ENCODE measurements at places on chromosomes 13 and 19.

DNA sequence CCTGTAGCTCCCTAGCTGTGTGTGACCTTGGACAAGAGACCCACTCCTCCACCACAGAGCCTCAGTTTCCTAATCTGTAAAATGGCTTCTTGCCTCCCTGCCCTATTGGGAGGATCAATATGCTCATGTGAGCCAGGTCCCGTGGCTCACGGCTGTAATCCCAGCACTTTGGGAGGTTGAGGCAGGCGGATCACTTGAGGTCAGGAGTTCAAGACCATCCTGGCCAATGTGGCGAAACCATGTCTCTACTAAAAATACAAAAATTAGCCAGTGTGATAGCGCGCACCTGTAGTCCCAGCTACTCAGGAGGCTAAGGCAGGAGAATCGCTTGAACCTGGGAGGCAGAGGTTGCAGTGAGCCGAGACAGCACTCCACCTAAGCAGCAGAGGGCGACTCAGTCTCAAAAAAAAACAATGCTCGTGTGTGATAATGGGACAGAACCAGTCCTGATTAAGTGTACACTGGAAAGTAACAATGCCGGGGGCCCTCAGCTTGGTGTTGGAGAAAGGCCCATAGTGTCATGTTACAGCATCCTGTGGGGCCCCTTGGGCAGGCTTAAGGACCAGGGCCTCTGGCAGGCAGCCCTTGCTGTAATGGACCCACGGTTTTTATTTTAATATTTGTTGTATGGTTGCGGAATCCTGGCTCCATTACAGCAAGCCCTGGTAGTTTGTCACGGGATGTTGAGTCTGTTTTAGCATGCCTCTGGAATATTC is 6.8 kb downstream of the RPS11 start:
- peak; percentile 85 for DNase-seq

GRCh38 chr19:33436360-33437345 is 63.1 kb downstream of the CEBPG start:
- DNase-seq, result no peak

DNA sequence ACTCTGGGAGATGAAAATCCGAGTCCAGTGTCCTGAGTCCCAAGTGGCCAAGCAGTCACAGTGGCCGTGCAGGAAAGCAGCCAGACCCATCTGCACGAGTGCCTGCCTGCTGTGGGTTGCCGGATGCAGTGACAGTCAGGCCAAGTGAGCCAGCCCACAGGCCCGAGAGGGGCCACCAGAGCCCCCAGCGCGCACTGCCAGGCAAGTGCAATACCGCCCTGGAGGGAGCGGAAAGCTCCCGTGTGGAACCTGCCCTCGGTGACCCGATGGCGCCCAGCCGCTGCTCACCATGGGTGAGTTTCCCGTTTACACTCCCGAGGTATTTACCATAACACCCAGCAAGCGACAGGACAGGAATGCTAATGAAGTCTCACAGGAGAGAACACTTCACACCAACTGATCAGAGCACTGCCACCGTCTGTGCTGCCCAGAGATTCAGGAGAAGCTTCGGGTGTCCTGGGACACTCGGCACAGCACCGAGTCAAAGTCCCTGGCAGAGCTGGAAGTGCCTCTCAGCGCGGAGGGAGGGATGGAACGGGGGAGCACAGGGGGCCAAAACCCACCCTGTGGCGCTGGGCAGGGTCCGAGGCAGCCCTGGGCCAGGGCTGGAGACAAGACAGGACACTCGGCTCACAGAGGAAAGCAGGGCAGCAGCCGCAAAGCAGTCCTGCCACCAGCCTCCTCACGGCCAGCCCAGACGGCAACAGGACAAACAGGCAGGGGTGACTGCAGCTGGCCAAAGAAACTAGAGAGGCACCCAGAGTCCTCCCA is 21.3 kb upstream of the TINCR start:
- no peak for DNase-seq

DNA sequence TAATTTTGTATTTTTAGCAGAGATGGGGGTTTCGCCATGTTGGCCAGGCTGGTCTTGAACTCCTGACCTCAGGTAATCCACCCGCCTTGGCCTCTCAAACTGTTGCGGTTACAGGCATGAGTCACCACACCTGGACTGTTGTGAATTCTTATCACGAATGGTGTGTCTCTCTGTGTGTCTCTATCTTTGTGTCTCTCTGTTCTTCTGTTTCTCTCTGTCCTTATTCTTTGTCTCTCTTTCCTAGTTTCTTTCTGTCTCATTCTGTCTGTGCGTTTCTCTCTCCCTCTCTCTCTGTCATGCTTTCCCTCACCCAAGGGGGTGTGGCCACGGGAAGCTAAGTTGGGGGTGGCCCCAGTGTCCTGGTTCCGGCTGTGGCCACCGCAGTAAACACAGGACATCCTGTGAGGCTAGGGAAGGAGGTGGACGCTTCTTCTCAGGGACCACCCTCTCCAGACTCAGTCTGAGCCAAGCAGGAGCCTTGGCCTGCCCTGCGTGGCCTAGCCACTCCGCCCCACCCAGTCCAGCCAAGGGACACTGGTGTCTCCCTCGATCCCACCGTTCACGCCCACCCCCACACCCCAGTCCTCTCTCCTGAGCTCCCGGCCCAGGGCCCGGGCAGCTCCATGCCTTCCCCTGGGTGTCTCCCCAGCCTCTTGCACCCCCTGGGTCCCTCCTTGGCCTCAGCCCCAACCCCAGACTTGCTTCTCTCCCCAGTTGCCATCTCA is 3.9 kb upstream of the PRX start:
- DNase-seq, result no peak

- peak; percentile 56 for DNase-seq
Measured at GRCh38 chr13:28707629-28708427, 10.9 kb downstream of the SLC46A3 start.

DNA sequence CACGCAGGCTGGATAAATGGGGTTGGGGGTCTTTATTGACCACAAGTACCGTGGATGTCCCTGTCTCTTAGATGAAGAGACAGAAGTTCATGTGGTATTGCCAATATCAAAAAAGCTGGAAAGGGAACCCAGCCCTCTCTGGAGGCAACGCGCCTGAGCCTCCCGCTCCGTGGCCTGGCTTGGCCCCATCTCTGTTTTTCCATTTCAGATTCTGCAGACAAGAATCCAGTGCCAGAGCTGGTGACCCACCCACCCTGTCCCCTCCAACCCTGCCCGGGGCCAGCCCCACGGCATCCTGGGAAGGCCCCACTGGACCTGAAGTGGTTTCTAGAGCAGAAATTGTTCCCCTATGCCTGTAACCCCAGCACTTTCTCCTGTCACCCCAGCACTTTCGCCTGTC is 57.7 kb downstream of the PTPRS start:
- no peak for DNase-seq

GRCh38 chr13:101576455-101576854 is 124.0 kb downstream of the ITGBL1 start:
- DNase-seq, result no peak

GRCh38 chr19:19336597-19336996 is 16.0 kb downstream of the MAU2 start:
- no peak for DNase-seq

DNA sequence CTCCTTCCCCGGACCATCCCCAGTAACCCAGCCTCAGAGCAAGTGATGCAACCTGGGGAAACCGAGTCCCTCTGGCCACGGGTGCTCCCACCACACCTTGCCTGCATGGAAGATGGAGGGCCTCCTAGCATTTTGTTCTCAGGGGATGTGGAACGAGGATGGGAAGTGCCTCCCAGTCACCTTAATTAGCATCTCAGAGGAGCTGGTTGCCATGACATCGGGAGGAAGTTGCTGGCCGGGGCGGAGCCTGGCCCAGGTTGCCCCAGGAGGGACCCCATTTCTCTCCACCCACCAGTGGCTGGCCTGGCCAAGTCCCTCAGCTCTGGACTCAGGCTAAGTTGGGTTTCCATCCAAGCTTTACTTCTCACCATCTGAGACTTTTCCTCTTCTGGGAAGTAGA is 24.1 kb upstream of the PTPRS start:
- peak; percentile 32 for DNase-seq

GRCh38 chr13:113724780-113725315 is 34.2 kb upstream of the TMEM255B start:
- peak; percentile 92 for DNase-seq

DNA sequence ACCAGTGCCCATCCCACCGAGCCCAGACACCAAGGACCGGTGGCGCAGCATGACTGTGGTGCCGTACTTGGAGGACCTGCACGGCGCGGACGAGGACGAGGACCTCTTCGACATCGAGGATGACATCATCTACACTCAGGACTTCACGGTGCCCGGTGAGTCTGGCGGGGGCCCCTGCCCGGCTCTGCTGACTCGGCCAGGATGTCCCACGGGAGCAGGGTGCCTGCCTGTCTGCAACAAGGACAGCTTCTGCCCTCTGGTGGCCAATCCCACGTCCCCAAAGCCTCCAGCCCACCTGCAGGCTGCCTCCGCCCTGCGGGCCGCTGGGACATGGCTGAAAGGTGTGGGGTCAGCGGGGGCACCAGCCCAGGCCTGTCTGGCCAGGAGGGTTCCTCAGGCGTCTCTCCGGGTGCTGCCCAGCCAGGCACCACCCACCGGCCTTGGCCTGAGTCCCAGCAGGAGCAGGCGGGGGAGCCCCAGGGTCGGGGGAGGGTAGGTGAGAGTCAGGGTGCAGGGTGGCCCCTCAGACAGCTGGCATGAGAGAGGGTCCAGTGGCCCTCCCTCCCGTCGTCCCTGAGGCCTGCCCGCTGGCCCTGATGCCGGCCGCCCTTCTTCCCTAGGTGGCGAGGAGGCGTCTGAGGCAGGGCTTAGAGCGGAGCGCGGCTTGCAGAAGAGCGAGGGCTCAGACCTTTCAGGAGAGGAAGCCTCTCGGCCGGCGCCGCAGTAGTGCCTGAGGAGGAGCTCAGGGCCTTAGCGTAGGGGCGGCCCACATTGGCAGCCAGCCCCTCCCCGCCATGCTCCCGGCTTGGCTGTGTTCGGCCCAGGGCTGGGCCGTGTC is 14.6 kb downstream of the CBARP start:
- peak; percentile 45 for DNase-seq

DNA sequence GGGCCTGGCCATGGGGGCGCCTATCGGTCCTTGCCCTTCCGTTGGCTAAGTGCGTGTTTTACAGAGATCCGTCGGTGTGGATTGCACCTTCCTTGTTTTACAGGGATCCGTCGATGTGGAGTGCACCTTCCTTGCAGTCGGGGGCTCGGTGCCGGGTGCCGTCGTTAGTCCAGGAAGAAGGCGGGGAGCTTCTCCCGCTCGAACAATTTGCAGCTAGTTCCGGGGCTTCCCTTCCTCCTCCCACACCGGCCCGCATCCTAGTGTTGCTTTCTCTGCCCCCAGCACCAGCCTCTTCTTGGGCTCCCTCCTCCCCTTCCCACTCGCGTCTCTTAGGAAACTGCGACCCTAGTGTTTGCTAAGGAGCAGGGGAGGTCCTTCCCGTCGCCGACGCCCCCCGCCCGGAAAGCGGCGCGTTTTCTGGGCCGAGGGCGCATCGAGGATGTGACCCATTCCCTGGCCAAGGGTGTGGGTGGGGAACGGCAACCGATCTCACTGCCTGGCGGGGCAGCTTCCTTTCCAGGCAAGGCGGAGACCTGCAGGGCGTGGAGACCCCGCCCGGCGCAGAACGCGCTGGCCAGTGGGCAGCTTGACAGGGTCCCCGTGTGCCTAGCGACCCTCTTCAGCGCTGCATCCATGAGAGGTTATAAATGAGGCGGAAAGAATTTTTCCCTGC is 75.7 kb upstream of the ZNF91 start:
- DNase-seq, result peak; percentile 48

DNA sequence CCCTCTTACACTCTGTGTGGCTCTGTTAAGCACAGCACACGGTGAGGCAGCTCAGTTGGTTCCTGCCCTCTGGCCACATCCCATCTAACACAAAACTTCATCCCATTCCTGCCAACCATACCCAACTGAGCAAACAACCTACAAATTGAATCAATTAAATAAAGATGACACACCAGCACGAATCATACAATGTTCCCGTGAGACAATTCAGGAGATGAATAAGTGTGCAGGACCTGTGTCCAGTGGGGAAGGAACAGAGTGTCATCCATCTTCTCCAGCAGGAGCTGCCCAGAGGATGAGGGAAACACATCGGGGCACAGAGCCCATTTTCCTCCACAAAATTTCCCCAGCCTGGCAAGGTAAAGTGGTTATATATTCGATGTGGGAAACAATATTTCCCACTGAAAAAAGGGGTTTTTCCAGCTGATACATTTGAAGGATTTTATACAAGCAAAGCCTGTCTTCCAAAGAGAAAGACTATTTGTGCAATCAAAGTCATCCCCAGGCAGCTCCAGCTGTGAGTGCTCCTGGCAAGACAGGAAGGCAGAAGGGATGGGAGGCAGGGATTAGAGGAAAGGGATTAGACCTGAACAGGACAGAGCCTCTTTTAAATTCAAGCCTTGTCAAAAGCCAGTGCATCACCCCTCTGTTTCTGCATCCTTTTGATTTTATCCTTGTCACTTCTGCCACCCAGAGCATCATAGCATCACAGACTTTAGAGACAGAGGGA is 240.2 kb downstream of the LHFPL6 start:
- no peak for DNase-seq

DNA sequence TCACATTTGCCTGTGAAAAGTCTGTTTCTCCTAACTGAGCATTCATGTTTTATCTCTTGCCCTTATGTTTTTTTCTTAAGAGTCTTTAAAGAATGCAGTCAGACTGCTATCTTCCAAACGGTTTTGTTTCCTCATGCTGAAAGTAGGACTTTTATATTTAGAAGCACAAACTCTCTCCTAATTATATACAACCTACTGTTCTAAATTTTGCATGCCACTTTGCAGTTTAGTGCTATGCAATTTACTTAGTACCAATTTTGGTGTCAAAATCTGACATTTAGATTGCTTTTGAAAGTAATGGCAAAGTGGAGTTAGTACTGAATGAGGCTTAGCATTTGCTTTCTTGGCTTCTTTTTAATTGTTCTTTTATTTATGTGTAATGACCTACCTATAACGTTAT is 55.1 kb upstream of the PCDH20 start:
- DNase-seq, result no peak

GRCh38 chr19:35993923-35994598 is 927 bp upstream of the SDHAF1 start:
- no peak for DNase-seq

DNA sequence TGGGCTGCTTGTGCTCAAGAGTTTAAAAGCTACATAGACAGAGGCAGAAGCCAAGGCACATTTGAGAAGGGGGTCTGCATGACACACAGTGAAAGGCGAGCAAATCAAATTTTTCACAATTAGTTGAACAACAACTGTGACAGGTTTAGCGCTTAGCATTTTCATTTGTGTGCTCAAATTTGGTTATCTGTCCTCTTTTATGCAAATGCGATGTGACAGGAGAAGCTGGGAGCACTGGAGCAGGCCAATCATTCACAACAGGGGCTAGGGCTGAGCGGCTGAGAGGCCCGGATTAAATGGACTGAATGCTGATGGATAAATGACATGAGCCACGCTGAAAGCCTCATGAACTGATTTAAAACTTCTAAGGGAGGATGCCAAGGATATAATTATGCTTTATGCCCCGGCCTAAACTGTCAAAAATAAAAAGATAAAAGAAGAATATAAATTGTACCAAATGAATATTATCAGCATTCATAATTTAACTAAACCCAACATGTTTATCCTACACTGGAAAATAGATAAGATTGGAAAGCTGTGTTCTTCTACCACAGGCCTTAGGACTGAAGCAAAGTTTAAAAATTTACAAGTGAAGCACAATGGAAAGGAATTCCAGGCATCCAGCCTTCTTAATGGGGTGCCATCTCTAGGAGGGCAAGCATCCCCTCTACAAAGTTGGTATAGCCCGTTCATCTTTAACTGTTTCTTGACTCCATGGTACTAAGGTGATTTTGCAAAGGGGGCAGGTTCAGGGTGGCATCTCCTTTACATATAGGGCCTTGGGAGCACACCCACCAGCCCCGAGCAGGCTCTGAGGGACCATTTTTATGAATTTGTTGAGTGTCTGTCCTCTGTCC is 117.9 kb downstream of the RBM26 start:
- peak; percentile 94 for DNase-seq

Data from eye (tissue), 1 donor.